Activated CD4-positive, alpha-beta T cell treated with anti-CD3 and anti-CD28 coated beads, Interleukin-2, amount 10 ng/mL, durations not matched to agents 7 days and 5 days (primary cell): ENCODE measurements at places on chromosomes 16 and 17. TPM values are rescaled to one million over a fixed set of nuclear protein-coding genes. Genes with fewer than 3 reads are reported as not detected.

The KRTAP4-1 gene
- not detected for total RNA-seq

The RNF151 gene
- total RNA-seq = not detected

The ABCC12 gene
- not detected for total RNA-seq

The SMYD4 gene
- 38.1 TPM for total RNA-seq

The GAST gene
- not detected for total RNA-seq

DNA sequence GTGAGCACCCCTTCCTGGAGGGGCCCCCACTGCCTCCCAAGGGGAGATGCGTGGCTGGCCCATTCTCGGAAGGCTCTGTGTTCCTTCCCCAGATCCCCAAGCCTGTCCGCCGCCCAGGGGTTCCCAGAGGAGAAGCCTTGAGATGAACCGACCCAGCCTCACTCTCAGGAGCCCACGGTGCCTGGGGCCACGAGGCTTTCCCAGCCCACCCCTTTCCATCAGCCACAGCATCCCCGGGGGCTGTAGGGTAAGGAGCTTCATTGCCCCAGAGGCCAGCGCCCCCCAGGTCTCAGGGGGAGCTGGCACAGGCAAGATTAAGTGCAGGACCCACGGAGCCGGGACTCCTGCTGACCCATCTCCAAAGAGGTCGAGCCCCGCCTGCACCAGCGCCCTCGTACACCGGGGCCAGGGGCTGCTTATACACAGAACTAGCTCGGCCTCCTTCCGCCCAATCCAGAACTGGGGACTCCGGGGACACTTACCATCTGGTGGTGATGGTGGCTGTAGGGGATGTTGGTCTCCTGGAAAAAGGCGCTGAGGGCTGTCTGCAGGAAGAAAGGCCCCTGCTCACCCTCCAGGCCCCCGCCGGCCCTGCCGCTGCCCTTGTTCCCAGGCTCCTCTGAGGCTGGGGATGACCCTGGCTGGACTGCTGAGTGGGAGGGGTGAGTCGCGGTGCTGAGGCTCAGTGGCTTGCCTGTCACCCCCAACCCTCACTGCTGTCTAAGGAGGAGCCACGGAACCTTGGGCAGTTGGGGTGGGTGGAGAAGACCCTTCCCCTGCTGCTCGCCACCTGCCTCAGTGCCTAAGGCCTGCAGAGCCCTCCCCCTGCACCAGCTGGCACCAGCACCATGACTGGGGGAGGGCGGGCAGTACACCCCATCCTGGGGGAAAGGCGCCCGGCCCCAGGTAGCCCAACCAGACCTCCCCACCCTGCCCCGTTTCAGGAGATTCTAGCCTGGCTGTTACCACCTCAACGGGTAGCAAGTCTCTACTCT is 4.4 kb downstream of the UBALD1 start:
- H3K36me3 ChIP-seq = no peaks in the 10 kb centered on the region
- peaks cover 6% of the 10 kb centered on the region for H3K4me1 ChIP-seq
- DNase-seq = no peak
- H3K4me3 ChIP-seq = no peak overlapping the region
- H3K27ac ChIP-seq = no peak overlapping the region
- H3K27me3 ChIP-seq = no peaks in the 10 kb centered on the region

DNA sequence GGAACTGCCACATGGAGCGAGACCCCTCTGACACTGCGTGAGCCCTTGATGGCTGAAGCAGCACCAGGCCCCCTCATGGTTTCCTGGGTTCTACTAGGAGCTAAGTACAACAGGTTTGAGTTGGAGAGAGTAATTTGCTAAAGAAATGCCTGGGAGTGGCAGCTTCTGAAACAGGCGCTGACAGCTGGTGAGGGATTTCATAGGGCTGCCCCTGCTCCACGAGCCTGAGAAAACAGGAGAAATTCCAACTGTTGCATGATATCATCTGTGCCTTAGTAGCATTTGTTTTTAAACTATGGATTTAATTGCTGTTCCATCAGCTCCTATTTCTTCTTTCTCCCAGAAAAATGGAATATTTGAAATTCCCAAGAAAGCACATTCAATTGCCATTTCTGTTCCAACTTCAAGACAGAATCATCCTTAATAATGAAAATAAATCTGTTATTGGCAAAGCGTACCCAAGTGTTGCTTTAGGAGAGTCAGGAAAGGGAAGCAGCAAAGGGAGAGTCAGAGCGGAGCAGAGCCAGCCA is 78.8 kb upstream of the ANKFN1 start:
- peaks cover 6% of the 10 kb centered on the region for H3K27me3 ChIP-seq
- H3K27ac ChIP-seq = no peak overlapping the region
- H3K36me3 ChIP-seq = no peaks in the 10 kb centered on the region
- H3K4me3 ChIP-seq = no peak overlapping the region
- no peak for DNase-seq

DNA sequence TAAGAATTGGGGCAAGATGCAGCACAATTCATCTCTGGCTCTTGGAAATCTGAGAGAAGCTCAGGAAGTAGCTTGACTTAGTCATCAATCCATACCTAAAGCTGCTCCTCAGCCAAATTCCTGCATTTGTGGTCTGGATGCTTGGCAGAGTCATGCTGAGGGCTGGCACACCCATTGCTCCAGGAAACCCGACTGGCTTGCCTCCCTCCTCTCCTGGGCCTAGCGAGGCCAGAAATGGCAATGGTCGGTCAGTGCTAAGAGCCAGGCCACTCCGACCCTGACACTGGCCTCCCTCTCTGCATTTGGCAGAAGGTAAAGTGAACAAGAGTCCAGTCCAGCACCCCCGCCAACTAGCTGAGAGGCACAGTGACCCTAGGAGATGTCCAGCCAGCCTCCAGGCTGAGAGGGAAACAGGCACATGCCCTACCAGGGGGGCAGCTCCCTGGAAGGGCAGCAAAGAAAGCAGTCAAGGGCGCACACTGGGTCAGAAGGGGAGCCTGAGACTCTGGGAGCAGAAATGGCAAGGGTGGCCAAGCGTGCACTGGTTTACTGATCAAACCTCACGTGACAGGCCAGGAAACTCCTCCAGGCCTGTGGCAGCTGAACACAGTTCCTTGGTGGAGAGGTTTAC is 10.0 kb downstream of the POLDIP2 start:
- peaks cover 2% of the 10 kb centered on the region for H3K4me1 ChIP-seq
- H3K36me3 ChIP-seq = peaks cover 45% of the 10 kb centered on the region
- H3K4me3 ChIP-seq = no peak overlapping the region
- no peak for DNase-seq
- H3K27ac ChIP-seq = no peak overlapping the region
- no peaks in the 10 kb centered on the region for H3K27me3 ChIP-seq

DNA sequence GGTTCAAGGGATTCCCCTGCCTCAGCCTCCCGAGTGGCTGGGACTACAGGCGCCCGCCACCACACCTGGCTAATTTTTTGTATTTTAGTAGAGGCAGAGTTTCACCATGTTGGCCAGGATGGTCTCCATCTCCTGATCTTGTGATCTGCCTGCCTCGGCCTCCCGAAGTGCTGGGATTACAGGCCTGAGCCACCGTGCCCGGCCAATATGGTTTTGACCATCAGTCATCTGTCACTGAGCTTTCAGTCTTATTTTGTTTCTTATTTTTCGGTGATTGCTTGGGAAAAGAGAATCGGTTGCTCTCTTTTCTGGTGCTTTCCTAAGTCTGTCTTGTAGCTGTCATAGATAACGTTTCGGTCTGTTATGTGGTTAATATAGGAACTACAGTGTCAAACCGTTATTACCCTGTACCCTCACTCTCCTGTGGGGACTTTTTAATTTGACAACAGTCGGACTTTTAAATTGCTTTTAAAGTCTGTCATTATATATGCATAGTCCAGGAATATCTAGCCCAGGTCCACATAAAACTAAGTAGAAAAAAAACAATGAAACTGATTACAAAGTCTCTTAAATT is 453.4 kb downstream of the KCNJ18 start:
- H3K27ac ChIP-seq = no peak overlapping the region
- no peak for DNase-seq
- H3K4me3 ChIP-seq = no peak overlapping the region
- no peaks in the 10 kb centered on the region for H3K36me3 ChIP-seq

- H3K27ac ChIP-seq = no peak overlapping the region
- peaks cover 6% of the 10 kb centered on the region for H3K36me3 ChIP-seq
- H3K27me3 ChIP-seq = no peaks in the 10 kb centered on the region
- no peak overlapping the region for H3K4me3 ChIP-seq
- peaks cover 10% of the 10 kb centered on the region for H3K4me1 ChIP-seq
Measured at GRCh38 chr16:14499110-14499509, 130.9 kb downstream of the PARN start.

DNA sequence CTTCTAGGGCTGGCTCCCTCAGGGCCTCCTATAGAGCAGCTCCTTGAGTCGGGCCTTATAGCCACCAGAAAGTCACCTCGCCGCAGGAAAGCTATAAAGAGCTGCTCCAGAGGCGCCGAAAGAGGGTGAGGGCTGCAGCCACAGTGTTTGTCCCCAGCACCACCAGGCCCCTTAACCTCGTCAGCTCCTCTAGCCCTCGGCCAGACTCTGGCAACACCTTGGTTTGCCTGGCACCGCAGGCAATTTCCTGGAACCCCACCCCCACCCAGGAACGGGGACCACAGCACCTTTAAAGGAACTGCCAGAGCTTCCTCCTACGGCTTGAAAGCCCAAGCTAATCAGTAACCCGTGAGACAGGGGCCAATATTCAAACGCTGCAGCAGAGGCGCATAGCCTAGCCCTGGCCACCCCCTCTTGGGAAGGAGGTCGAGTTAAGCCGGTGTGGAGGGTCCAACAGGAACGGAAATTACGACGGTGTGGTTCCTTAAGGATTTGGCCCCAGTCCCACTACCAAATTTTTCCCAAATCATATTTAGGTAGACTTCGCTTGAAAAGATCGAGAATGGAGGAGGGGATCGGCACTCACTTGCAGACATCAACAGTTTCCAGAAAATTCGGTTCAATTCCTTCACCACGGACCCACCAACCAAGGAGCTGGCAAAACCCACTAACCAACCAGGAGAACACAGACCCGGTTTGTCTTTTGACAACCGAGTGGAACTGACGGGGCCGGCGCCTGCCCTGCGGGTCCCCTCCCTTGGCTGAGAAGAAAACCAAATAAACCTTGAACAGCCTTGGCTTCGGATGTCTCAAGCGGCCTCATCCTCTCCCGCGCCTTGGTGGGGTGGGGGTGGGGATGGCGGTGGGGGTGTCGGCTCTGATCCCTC is 3.0 kb downstream of the HOXB6 start:
- peaks cover 93% of the 10 kb centered on the region for H3K27me3 ChIP-seq
- H3K36me3 ChIP-seq = no peaks in the 10 kb centered on the region
- no peak for DNase-seq
- peaks cover 40% of the 10 kb centered on the region for H3K4me1 ChIP-seq
- no peak overlapping the region for H3K4me3 ChIP-seq
- no peak overlapping the region for H3K27ac ChIP-seq

DNA sequence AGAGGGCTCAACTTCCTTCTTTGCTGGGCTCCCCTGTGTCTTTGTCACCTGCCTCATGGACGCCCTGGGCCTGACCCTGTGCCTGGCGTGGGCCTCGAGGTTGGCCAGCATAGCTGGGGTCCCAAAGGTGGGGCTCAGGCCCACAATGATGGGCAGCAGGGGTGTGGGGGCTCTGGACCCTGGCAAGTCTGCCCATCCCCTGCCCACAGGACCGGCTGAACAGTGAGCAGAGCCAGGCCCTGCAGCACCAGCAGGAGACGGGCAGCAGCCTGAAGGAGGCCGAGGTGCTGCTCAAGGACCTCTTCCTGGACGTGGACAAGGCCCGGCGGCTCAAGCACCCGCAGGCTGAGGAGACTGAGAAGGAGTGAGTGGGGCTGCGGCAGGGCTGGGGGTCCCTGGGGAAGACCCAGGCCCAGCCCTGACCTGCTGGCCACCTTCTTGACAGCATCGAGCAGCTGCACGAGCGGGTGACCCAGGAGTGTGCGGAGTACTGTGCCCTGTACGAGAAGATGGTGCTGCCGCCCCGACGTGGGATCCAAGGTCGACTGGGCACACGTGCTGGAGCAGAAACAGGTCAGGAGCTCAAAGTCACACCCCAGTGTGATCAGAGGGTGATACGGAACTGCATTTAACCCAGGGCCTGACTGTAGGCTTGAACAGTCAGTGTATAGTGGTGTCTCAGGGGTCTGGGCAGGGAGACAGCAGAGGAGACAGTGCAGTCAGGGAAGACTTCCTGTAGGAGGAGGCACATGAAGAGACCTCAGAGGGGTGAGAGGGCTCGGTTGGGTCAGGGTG is 3.8 kb downstream of the EVPLL start:
- no peaks in the 10 kb centered on the region for H3K36me3 ChIP-seq
- H3K4me1 ChIP-seq = peaks cover 5% of the 10 kb centered on the region
- no peak for DNase-seq
- H3K27ac ChIP-seq = no peak overlapping the region

- H3K27me3 ChIP-seq = peaks cover 2% of the 10 kb centered on the region
- no peak for DNase-seq
- no peaks in the 10 kb centered on the region for H3K4me1 ChIP-seq
- no peak overlapping the region for H3K4me3 ChIP-seq
- no peak overlapping the region for H3K27ac ChIP-seq
- no peaks in the 10 kb centered on the region for H3K36me3 ChIP-seq
Measured at GRCh38 chr16:65722429-65722828, 600.6 kb upstream of the CDH11 start.

DNA sequence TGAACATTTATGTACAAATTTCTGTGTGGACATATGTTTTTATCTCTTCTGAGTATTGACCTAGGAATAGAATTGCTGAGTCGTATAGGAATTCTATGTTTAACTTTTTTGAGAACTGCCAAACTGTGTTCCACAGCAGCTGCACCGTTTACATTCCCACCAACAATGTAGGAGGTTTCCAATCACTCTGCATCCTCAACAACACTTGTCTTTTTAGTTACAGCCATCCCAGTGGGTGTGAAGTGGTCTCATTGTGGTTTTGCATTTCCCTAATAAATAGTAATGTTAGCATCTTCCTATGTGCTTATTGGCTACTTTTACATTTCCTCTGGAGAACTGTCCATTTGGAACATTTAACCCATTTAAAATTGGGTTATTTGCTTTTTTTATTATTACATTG is 36.6 kb upstream of the NACA2 start:
- peaks cover 54% of the 10 kb centered on the region for H3K27me3 ChIP-seq
- H3K4me3 ChIP-seq = no peak overlapping the region
- no peak overlapping the region for H3K27ac ChIP-seq
- H3K36me3 ChIP-seq = no peaks in the 10 kb centered on the region
- no peaks in the 10 kb centered on the region for H3K4me1 ChIP-seq

DNA sequence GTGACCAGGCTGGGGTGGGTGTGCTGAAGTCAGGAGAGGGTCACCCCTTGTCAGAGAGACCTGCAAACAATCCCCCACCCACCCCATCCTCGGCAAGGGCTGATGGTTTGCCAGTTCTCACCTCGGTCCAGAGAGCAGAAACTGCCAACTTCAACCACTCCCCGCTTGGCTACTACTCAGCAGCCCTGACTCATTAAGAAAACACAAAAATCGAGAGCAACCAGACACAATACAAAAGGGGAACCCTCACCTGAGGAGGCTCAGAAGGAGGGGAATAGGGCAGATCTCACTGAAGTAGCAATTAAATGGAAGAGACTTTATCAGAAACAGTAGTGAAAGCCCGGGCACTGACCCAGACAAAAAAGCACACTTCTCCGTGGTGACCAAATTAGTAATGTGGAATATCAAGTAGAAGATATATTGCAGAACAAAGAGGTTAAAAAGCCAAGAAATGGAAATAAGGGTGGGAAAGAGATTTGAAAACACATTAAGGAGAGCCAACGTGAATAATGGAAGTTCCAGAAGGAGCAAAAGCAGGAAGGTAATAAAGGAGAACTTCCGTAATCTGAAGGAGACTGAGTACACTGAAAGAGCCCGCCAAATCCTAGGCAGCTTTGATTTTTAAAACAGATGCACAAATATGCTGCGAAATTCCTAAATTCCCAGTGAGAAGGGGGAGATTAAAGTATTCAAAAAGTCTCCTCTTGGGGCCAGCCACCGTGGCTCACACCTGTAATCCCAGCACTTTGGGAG is 23.6 kb downstream of the CENPV start:
- no peaks in the 10 kb centered on the region for H3K36me3 ChIP-seq
- H3K4me1 ChIP-seq = no peaks in the 10 kb centered on the region
- H3K27me3 ChIP-seq = no peaks in the 10 kb centered on the region
